Activated T-helper 1 cell treated with anti-CD3 and anti-CD28 coated beads, Interleukin-12 subunit alpha, Interleukin-12 subunit beta, Interleukin-2, Interleukin-4 antibody, amounts not matched to agents 30 ng/mL and 10 ng/mL and 1 ng/mL, durations not matched to agents 14 hours and 24 hours and 36 hours (primary cell): ENCODE measurements at places on chromosomes 12 and 14.

DNA sequence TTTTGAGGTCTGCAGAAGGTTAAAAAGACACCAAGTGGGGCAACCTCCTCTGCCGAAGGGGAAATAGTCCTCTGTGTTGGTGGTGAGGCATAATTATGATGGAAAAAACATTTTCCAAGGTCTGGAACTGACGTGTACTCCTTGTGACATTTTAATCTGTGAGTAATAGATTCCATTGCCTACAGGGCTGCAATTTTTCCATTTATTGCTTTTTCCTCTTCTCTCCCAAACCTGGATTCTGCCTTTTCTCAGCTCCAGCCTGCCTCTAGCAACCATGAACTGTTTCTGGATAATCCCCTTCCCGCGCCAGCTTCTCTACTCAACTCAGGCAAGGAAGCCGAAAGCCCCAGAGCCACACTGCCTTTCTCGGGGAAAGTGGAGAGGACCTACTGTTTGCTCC is 230.1 kb upstream of the PLXNC1 start:
- DNase-seq: no peak

GRCh38 chr12:105659355-105660075 is 329.0 kb downstream of the C12orf75 start:
- DNase-seq: no peak

DNA sequence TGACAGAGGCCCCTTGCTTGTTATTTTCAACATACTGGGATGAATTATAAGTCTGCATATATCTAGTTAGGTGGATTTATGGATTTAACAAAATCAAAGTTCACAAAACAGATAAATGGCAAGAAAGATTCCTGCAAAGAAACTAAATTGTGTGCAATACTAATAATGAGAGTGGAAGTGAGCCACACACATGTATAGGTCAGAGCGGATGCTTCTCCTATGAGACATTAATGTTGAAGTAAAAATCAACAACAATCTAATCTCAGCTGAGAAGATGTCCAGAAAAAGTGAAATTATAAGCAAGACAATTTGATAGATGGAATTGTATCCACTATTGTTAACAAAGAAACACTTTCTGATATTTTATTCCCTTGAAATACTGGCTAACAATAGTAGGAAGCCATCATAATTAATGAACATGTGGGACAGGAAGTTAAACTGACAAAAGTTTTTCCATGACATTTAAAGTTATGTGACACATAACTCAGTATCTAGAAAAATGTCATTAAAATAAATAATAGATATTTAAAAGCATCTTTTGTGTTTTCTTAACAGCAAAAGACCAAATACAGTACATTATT is 39.7 kb downstream of the RAD51B start:
- DNase-seq: no peak

- peak; percentile 35 for DNase-seq
These were observed 40.3 kb downstream of the MAP1LC3B2 start for GRCh38 chr12:116599285-116600136.

DNA sequence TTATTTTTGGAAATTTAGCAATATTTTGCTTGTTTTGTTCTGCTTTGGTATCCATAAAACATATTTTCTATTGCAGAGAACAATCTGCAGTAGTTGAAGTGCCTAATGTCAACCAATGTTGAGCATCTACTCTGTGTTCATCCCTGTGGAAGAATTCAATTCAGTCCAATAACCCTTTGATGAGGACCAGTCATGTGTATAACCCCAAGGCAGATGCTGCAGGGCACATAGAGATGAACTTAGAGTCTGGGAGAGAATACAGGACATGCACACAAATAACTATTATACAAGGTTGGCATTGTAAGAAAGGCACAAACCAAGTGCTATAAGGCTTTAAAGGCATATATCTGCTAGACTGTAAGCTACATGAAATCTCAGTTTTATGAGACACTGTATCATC is 304.7 kb downstream of the LRIG3 start:
- DNase-seq: no peak

DNA sequence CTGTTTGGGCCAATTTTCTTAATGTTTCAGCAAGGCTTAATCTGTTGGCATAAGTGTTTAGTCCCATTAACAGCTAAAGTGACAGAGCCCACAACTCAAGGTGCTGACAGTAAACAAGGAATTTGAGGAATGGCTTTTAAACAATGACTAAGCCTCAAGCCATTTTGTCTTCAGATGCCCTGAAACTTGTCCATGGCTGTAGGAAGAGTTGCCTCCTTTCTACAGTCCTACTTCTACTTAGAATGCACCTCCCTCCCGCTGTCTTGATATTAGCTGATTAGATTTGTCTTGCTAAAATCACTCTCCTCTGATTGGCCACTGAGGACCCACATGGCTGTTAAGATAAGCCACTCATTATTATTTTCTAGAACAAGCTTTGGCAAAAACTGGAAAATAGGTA is 188.4 kb upstream of the OTX2 start:
- DNase-seq: no peak

GRCh38 chr14:84927096-84927827 is 602.7 kb upstream of the FLRT2 start:
- DNase-seq: no peak

DNA sequence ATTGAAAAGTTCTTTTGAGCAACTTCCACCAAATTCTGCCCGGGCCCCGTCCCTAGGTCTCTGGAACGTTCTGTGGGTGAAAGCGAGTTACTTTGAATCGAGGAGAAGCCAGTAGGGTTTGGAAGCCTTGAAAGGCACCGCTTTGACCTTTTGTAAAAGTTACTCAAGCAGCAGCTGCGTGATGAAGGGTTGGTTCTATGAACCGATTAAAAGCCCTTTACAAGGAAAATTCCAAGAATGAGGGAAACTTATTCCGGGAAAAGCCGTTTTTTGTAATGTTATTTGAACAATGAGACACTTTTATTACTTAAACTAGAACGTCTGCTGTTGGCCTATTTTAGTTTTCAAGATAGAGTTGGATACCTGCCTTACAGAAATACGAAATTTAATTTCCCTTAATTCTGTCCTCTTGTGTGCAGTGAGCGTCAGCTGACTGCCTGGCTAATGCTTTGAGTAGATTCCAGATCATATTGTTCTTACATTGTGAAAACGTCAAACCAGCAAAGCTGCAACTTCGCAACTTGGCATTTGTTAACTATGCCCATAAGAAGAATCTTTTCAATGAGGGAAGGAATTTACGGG is 906 bp downstream of the LARP4 start:
- DNase-seq: no peak

- DNase-seq: no peak
These were observed 353.6 kb downstream of the LRFN5 start for GRCh38 chr14:41960281-41960680.

DNA sequence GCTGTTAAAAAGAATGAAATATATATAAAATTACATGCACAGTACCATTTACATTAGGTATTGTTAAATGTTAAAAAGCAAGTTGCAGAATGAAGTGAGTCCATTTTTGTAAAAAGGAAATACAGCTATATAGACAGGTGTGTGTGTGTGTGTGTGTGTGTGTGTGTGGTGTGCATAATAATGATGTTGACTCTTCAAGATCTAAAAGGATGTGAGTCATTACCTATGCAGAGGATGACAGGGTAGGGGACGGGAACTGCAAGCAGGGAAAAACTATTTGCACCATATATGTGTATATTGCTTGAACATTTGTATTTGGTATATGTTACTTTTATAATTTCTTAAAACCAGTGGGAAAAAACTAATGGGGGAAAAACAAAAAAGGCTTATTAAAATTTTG is 3.1 kb downstream of the C14orf39 start:
- DNase-seq: no peak

DNA sequence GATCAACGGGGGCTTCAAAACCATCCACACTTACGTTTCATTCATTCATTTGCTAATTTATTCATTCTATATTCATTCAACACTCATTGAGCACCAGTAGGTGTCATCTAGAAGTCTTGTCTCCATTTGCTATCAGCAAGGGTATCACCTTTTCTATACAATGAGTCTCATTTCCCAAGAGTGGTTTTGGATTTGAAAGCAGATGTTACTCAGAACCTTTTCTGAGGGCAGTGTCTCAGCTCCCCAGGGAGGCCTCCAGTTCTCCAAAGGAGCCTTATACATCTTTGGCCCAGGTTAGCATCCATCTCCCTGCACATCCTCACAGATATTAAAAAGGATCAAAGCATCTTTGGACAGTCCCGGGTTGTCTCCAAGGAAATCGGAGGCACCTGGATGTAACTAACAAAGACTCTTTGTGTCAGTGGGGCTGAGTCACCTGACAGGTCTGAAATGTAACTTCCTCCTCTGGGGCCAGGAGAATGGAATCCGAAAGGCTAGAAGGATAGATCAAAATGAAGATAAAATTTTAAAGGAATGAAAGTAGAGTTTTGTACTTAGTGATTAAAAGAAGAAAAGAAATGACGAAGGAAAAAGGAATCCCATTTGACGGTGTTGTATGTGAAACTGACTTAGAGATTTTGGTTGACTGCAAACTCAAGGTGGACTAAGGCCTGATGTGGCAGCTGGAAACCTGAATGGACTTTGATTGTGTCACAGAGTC is 103.0 kb downstream of the VCPKMT start:
- no peak for DNase-seq

DNA sequence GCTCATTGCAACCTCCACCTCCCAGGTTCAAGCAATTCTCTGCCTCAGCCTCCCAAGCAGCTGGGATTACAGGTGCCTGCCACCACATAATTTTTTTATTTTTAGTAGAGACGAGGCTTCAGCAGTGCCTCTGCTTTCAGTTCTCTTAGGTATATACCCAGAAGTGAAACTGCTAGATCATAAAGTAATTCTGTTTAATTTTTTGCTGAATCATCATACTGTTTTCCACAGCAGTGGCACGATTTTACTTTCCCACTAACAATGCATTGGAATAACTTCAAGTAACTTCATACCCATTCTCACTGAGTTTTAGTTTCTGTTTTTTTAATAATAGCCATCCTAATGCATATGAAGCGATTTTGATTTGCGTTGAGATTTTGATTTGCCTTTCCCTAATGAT is 148.0 kb upstream of the G2E3 start:
- DNase-seq: no peak

- DNase-seq: no peak
These were observed 9.8 kb downstream of the CHPT1 start for GRCh38 chr12:101707131-101707782.

DNA sequence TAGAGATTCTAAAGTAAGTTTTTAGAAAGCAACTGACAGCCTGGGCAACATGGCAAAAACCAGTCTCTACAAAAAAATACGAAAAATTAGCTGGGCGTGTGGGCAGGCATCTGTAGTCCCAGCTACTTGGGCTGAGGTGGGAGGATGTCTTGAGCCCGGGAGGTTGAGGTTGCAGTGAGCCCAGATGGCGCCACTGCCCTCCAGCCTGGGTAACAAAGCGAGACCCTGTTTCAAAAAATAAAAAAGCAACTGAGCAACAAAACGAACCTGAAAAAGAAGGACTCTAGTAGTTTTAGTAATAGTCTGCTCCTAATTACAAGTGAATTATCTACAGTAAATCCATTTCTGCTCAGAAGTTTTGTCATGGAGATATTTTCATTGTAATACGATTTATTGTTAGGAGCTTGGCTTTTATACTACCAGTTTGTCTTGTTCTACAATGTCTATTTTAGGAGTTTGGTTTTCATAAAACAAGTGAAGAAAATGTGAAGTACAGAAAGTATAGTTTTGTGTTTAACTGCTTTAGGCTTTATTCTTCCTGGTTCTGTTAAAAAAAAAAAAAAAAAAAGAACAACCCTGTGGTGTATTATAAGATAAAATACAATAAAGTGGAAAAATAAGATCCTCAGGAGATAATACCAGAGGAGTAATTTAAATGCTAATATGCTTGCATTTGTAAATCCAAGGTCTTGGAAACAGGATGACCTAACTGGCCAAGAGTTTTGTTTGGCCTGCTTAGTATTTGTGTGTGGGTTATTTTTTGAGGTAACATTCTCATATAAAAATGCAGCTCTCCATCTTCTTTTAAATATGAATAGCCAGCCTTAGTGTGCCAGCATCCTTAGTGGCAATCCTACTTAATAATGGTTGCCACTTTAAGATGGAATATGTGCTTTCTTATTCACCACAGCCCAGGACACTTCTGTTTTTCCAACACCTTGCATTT is 2.8 kb downstream of the TMX1 start:
- DNase-seq: no peak

DNA sequence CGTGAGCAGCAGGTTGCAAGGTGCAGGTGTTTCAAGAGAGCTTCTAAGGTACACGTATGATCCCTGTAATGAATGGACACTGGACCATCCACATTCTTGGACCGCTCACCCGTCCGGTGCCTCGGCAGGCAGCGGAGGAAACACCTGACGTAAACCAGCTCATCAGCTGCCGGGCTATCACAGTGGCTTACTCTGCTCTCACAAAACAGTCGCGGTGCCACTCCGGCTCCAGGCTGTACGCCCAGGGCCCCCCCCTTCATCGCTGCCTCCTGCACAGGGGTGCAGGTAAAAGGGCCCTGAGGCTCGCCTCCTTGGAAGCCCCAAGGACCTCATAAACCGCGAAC is 436 bp downstream of the VPS33A start:
- DNase-seq: no peak

DNA sequence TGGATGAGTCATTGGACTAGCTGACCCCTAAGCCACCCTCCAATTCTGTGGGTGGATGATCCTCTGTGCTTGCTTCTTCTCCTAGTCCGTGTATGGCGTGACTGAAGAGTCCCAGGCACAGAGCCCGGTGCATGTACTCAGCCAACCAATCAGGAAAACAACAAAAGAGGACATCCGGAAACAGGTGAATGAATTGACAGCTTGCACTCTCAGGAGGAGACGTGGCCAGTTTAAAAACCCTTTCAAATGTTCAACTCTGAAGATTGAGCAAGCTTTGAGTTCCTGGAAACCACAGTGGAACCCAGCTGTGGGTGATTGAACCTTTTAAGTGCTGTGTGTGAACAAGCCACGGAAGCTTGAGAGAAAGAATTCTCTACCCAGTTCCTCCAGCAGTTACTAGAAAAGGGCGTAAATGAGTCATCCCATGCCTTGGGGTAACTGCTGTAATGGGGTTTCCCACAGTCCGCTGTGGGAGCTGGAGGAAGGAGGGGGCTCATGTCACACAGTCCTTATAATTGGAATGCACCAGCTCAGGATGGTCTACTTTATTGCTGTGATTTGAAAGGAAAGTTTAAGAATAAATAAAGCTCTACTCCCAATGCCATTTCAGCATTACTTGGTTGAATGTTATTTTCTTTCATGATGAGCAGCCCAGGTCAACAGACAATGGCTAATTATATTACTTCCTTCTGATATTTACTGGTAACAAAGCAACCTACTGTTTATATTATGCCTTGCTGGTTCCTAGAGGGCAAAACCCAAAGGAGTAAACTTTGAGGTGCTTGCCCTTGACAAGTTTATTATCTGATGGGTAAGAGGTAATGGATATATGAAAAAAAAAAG is 417.0 kb downstream of the DPF3 start:
- peak; percentile 81 for DNase-seq
